ENCODE measurements at places on chromosomes 13 and 19.
A peak's percentile ranks its signal among the peaks of the same experiment; 100 is the strongest.

GRCh38 chr13:38166116-38166515 lies 183.5 kb upstream of the UFM1 start:
- DNase-seq: no peak

DNA sequence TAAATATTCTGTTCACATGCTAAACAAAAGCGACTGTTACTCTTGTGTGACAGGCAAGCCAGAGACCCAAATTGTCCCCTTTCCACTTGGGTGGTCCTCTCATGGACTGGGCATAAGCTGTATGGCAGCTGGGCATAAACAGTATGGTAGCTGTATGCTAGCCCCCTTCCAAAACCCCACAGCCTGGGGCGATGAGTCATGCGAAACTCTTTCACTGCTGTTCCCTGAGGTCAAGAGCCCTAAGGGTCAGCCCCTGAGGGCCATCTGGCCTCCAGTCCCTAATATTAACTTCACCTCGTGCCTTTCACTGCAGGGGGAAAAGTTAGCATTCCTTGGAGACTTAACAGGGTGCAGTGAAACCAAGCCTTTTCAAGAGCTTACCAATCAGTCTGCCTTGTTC lies 45.6 kb upstream of the ZNF562 start:
- no peak for DNase-seq

DNA sequence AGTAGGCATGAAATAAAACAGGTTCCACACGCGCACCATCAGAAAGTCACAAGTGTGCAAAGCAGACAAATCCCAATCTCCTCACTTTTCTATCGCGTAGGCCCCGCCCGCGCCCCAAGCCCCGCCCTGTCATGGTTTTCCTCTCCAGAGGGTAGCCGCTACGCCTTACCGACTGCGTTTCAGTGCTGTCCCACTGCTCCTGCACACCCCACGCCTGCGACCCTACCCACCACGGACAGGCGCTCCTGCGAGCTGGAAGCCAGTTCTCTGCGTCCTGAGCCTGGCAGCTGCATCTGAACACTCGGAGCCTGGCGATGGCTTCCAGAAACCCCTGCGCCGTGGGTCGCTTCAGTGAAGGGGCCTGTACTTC lies 379 bp upstream of the ZNF470 start:
- DNase-seq: no peak

DNA sequence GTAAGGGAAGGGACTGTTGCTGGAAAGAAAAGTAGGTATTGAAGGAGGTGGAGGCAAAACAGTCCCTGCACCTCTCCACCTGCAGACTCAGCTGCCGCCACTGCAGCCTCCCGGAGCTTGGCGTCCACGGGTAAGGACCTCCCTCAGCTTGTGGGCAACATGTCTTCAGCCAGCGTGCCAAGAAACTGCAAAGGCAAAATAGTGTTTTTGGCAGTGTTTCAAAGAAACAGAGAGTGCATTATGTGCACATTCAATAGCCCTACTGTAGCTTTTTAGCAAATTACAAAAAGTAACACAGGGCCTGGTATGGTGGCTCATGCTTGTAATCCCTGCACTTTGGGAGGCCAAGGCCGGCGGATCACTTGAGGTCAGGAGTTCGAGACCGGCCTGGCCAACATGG lies 57.4 kb downstream of the ATP11A start:
- DNase-seq: peak; percentile 30

- no peak for DNase-seq
These were observed 54.1 kb upstream of the SLITRK6 start for GRCh38 chr13:85853161-85853894.

GRCh38 chr19:3778899-3779723 lies 7.1 kb downstream of the MATK start:
- DNase-seq: no peak

DNA sequence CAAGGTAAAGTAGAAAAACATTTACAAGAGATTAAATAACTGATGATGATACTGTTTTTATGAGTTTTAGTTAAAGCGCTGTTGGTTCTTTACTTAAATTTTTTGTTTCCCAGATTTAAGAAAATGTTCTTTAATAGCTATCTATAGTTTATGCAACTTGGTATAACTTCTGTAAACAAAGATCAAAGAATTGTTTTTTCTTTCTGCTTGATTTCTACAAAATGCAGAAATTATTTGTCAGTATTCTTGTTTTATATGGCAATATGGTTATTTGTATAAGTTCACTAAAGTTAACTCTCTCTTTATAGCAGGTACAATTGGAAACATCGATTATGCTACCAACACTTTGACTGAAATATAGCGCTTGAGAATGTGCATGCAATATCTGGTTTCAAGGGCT lies 2465.1 kb upstream of the PCDH20 start:
- no peak for DNase-seq

DNA sequence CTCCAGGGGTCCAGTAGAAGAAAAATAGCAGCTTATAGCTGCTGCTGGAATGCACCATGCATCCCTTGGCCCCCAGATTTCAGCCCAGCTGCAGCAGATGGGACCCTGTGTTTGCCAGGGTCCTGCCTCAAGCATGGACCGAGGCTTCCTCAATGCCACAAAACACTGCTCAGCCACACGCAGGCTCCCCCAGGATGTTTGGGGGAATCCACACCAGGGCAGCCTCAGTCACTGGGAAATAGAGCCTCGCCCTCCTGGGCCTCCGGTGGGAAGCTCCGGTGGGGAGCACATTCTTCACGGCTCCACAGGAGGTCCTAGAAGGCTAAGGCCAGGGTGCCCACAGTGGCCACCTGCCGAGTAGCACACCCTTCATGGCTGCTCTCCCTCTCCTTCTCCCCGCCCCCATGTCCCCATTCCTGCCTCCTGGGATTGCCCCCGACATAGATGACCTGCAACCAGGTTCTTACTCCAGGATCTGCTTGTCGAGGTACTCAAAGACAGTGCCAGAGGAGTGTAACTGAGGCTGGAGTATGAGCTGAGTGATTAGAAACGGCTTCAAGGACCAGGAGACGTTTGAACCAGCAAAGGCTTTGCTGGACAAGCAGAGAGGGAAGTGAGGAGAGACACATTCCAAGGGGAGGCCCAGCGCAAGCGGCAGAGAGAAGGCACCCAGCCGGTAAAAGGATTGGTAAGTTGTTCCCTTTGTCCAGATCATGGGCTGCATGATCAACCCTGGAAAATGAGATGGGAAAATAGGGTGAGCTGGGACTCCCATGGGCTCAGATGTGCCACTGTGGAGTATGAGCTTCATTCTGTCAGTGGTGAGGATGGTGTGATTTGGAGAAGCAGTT lies 110.7 kb upstream of the UQCRFS1 start:
- no peak for DNase-seq

- no peak for DNase-seq
These were observed 827.7 kb upstream of the PCDH9 start for GRCh38 chr13:68057836-68058235.

DNA sequence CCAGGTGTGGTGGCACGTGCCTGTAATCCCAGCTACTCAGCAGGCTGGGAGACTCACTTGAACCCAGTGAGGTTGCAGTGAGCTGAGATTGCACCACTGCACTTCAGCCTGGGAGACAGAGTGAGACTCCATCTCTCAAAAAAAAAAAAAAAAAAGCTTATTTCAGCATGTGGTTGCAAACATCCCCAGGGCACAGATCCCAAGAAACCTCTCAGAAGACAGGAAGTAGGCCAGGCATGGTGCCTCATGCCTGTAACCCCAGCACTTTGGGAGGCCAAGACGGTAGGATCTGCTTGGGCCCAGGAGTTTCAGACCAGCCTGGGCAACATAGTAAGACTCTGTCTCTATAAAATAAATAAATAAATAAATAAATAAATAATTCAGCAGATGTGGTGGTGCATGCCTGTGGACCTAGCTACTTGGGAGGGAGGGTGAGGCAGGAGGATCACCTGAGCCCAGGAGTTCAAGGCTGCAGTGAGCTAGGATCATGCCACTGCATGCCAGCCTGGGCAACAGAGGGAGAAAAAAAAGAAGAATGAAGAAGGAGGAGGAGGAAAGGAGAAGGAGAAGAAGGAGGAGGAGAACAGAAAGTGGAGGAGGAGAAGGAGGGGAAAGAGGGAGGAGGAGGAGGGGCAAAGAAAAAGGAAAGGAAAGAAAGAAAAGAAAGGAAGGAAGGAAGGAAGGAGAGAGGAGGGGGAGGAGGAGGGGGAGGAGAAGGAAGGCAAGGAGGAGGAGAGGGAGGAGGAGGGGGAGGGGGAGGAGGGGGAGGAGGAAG lies 4.3 kb upstream of the LRRC8E start:
- DNase-seq: no peak

DNA sequence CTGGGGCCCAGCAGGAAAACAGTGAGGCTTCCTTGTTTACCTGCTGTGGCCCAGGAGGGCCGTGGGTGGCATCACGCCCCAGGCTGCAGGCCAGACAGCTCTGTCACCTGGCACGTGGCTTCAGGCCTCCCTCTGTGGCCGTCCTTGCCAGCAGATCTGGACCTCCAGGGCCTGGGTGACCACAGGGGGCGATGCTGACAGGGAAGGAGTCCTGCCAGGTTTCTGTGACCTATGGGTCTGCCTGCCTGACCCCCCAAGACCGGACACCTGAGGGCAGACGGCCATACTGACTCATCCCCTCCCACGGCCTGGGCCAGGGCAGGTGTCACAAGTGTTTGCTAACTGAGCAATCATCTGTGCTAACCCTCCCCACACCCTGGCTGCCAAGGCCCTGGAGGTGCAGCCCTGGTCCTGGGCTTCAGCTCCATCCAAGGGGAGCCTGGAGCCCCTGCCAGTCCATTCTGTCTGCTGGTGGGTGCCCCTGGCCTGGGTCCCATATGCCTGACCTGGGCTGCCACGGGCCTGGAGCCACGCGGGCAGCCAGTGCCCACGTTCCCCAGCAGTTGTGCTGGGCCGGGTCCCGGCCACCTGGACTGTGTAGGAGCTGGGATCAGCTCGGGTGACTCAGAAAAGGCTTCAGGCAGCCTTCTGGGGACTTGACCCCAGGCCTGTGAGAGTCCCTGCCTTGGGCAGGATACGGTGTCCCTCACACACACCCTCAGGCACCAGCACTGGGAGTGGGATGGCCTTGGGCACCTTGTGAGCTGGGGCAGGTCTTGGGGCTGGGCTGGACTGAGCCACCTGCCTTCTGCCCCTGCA lies 3.7 kb downstream of the CDC34 start:
- no peak for DNase-seq

- no peak for DNase-seq
These were observed 8.6 kb downstream of the AKAP11 start for GRCh38 chr13:42280537-42280936.

DNA sequence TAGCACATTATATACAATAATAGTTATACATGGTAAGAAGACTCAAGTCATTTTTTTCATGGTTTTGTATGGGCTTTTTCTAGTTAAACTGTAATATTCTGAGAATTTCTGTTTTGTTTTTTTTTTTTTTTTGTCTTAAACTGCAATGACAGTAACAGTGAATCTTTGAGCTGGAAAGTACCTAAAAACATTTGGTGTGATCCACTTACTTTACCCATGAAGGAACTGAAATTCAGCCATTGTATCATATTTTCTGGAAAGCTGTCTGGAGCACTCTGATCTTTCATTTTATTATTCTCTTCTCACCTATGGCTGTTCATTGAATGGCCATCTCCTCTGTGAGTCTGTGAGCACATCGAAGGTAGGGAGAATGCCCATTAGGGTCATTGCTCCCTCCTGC lies 37.8 kb downstream of the MYO16 start:
- no peak for DNase-seq

DNA sequence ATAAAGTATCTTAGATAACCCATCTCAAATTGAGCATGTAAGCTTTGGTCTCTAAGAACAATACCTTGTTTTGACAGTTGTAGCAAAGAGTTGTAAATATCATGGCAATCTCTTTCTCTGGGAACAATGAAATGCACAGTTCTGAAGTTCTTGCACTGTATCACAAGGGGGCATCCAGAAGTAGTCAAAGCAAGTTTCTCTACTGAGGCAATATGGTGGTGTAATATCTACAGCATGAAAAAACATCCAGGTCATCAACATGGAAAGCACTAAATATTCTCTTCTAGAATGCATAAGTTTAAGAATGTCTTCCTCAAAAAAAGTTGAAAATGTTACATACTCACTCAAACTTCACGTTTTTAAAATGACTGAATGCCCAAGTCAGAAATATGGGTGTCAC lies 19.6 kb downstream of the MTMR6 start:
- DNase-seq: peak; percentile 12

DNA sequence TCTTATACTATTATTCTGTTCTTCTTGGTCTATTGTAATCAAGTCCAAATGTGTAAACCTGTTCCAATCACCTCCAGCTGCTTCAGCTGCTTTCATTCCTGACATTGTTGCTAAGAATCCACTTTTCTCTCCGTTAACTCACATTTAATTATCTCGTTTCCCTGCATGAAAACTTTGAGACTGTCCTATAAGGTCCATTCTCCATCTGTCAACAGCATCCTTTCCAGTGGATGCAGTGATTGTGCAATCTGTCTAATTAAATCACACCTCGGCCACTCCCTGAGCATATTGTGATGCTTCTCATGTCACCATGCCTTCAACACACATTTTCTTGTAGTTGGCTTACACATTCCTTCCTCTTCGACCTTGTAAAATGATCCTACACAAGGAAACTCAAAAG lies 1626.9 kb upstream of the SLC10A2 start:
- no peak for DNase-seq

DNA sequence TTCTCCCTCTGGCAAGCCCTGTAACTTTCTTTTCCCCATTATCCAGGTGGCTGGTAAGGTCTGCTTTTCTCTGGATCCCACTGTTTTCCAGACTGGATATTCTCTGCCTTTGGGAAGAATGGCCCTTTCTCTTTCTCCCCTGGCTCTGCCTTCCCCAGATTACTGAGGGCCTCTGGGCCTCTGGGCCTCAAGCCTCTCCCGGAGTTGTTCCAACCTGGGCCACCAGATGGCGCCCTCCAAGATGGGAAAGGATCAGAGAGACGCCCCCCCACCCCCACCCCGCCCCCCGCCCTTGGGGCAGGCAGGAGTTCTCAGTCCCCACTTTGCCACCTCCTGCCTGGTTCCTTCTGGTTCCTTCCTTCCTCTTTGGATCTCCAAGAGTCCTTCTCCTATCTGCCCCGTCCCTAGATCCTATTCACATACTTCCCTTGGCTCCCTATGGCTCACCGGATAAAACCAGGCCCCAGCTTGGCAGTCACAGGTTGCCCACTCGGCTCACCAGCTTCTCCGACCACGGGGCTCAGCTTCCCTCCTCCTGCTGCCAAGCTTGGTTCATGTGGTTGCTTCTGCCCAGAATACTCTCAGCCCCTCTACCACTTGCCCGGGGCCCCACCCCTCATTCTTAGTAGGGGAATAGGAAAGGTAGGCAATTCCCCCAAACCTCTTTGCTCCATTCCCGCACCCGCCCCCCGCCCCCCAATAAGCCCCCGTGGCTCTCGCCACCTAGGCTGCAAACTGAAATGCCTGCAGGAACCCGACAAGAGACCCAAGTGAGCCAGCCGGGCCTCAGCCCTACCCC lies 13.1 kb downstream of the EPS8L1 start:
- DNase-seq: peak; percentile 41

GRCh38 chr19:38049105-38049649 lies 142.2 kb downstream of the SIPA1L3 start:
- no peak for DNase-seq

All from midbrain (tissue), 1 donor.